ENCODE measurements at places on chromosomes 4 and X.

GRCh38 chrX:10102046-10102704, 54.6 kb upstream of the CLCN4 start:
- no peak for DNase-seq

- DNase-seq, result no peak
These were observed 1065.7 kb upstream of the FTHL17 start for GRCh38 chrX:32137525-32137924.

DNA sequence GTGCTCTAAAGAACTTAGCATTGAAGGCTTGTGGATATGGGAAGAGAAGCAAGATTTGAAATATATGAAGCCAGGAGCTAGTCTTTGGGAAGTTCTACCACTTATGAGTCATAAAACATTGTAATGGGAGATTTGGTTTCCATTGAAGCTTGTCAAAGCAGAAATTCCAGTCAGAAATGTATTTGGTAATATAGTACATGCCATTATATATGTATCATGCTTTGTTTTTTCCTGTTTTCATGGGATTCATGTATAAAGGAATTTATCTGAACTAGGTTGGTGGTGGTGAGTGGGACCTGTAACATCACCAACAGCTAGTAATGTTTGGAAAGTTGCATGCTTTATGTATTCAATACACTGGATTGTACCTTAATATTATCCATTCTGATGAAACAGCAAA, 14.6 kb upstream of the DCAF8L2 start:
- no peak for DNase-seq

GRCh38 chr4:97215409-97215941, 927.8 kb downstream of the STPG2 start:
- no peak for DNase-seq

DNA sequence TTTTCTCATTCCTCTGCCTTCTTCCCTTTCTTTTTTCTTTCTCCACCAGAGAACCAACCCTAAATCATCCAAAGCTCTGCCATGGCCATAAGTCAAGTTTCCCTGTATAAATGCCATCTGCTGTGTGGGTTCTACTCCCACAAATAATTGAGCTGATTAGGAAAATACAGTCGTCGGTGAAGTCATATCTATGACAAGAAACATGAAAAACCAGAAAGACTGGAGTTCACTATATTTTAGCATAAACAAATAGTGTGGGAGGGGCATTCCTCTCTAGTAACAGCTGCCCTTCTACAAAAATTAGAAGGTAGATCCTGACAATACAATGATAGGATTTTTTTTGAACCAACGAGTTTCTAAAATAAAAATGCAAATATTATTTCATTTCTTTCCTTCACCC, 48.8 kb downstream of the SPOCK3 start:
- DNase-seq, result no peak

GRCh38 chr4:2914256-2915126, 48.7 kb downstream of the NOP14 start:
- no peak for DNase-seq

GRCh38 chrX:56765811-56766553, 36.9 kb downstream of the NBDY start:
- no peak for DNase-seq

GRCh38 chr4:95627709-95628108, 78.9 kb upstream of the UNC5C start:
- no peak for DNase-seq

- DNase-seq, result no peak
These were observed 14.9 kb downstream of the SNX12 start for GRCh38 chrX:71053217-71053621.

- no peak for DNase-seq
These were observed 716.6 kb upstream of the INTU start for GRCh38 chr4:126916049-126916625.

DNA sequence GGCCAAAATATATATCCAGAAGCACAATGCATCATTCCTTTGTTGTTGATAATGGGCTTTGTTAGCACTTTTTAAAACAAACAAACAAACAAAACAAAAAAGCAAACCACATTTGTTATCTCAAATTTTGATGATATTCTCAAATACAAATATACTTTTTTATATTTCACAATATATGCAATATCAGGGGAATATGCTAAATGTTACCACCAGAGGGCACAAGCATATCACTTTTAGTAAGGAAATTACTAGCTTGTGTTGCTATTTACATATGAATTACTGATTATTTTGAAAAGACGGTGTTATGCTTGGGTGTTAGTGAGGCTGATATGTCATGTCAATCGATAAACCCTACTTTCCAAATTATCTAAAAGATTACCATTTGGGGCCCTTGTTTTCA, 29.1 kb downstream of the RIPPLY1 start:
- DNase-seq, result no peak

DNA sequence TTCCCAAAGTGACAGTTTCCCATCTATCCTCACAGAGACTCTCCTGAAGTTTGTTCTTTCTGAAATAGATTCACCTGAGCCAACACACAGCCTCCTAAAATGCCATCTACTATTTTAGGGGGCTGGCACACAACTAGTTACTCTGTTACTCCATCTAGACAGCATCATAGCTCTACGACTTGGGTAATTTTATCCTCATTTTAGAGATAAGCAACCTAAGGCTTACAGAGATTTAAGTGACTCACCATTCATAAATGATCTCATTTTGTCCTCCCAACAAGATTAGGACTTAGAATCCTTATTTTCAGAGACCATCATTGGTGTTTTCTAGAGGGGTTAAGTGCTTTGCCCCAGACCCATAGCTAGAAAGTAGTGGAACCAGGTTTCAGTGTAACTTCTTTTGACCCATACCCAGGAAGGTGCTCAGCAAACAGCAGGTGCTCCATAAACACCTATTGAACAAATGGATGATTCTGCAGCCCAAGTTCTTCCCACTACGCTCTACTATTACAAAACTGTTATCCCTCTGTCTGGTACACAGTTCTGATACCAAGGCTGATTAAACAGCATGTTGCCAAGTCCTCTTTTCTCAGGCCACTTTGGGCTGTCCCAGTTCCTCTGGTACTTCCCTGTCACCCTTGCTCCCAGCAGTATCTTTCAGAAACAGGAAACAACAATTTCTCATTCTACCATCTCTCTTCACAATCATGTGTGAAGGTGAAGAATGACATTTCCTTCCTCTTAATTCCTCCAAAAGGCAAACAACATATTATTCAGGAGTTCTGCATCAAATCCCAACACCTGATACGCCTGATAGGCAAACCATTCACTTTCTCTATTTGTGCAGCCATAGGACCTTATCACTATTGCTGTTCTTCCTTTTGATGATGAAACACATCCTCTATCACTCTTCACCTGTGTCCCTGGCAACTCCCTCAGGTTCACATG, 304.7 kb upstream of the TAPT1 start:
- no peak for DNase-seq

GRCh38 chr4:181702864-181703495, 540.2 kb upstream of the TENM3 start:
- no peak for DNase-seq

- no peak for DNase-seq
These were observed 1.1 kb upstream of the SH3BP2 start for GRCh38 chr4:2791518-2792395.

Measured in effector CD4-positive, alpha-beta T cell (primary cell).